ENCODE measurements at places on chromosomes 2 and 18. TPM values are rescaled to one million over a fixed set of nuclear protein-coding genes. Genes with fewer than 3 reads are reported as not detected.

The MLPH gene
- total RNA-seq: 251 TPM

The HNMT gene
- total RNA-seq: 0.53 TPM

The GMCL1 gene
- 13.4 TPM for total RNA-seq

The SERPINB2 gene
- 0.05 TPM for total RNA-seq

The SFT2D3 gene
- 6.9 TPM for total RNA-seq

The ARHGAP25 gene
- total RNA-seq: 0.19 TPM

The AMER3 gene
- not detected for total RNA-seq

The REG3G gene
- total RNA-seq: not detected

The DRC1 gene
- total RNA-seq: 0.31 TPM

The IL1R1 gene
- total RNA-seq: 40.2 TPM

The TNFAIP6 gene
- 1.7 TPM for total RNA-seq

The DLX2 gene
- 0.67 TPM for total RNA-seq

The DCDC2C gene
- total RNA-seq: 0.55 TPM

The ZBTB7C gene
- total RNA-seq: 0.02 TPM

The IMPACT gene
- 14.3 TPM for total RNA-seq

The AQP12B gene
- total RNA-seq: not detected

The ANKRD12 gene
- 4.5 TPM for total RNA-seq

The COL4A3 gene
- total RNA-seq: 0.56 TPM

The MC4R gene
- not detected for total RNA-seq

The GPAT2 gene
- not detected for total RNA-seq

The HAAO gene
- total RNA-seq: not detected

The CFAP210 gene
- total RNA-seq: 0.80 TPM

The CLEC4F gene
- total RNA-seq: not detected

The IL37 gene
- total RNA-seq: not detected

The IL36A gene
- total RNA-seq: not detected

The ITGAV gene
- 76.1 TPM for total RNA-seq
